Articular chondrocyte of knee joint (primary cell): ENCODE measurements at places on chromosomes 6 and 20. TPM values are rescaled to one million over a fixed set of nuclear protein-coding genes. Genes with fewer than 3 reads are reported as not detected.

DOK5 gene
- 22.9 and 31.6 TPM in 2 replicates for total RNA-seq

FLRT3 gene
- total RNA-seq, result 0.13 and 0.32 TPM in 2 replicates

SPAG4 gene
- 7.3 and 9.1 TPM in 2 replicates for total RNA-seq

KHDC1L gene
- total RNA-seq, result 0.26 and 0.54 TPM in 2 replicates

HSPA12B gene
- 0.13 and 0.22 TPM in 2 replicates for total RNA-seq

STX7 gene
- 38.7 and 49.4 TPM in 2 replicates for total RNA-seq

MYLK2 gene
- 0.11 and 0.13 TPM in 2 replicates for total RNA-seq

PM20D2 gene
- 3.1 and 4.6 TPM in 2 replicates for total RNA-seq

SLC22A16 gene
- not detected in 2 replicates for total RNA-seq

TRIM31 gene
- total RNA-seq, result not detected in 2 replicates
